ENCODE measurements at places on chromosomes 16 and 17.

DNA sequence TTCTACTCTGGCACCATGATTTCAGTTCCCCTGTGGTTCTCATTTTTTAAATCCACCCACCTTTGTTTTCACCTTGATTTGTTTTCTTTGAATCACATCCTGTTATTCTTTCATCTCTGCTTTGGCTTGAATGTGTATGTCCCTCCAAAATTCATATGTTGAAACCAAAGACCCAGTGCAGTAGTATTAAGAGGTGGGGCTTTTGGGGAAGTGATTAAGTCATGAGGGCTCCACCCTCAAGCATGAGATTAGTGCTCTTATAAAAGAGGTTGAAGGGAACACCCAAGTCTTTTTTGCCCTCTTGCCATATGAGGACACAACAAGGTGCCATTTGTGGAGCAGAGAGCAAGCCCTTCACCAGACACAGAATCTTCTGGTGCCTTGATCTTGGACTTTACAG is 382.3 kb downstream of the SLC39A11 start:
- DNase-seq: no peak

- DNase-seq: no peak
Observed at GRCh38 chr16:48831076-48831722, 221.2 kb upstream of the N4BP1 start.

- no peak for DNase-seq
Observed at GRCh38 chr17:44200478-44201155, 933 bp upstream of the ATXN7L3 start.

- DNase-seq: no peak
Observed at GRCh38 chr17:53792997-53793396, 29.7 kb upstream of the KIF2B start.

GRCh38 chr16:6374821-6375220 is 957.8 kb upstream of the RBFOX1 start:
- DNase-seq: no peak

- no peak for DNase-seq
Observed at GRCh38 chr17:81132770-81133723, 32.3 kb upstream of the PVALEF start.

DNA sequence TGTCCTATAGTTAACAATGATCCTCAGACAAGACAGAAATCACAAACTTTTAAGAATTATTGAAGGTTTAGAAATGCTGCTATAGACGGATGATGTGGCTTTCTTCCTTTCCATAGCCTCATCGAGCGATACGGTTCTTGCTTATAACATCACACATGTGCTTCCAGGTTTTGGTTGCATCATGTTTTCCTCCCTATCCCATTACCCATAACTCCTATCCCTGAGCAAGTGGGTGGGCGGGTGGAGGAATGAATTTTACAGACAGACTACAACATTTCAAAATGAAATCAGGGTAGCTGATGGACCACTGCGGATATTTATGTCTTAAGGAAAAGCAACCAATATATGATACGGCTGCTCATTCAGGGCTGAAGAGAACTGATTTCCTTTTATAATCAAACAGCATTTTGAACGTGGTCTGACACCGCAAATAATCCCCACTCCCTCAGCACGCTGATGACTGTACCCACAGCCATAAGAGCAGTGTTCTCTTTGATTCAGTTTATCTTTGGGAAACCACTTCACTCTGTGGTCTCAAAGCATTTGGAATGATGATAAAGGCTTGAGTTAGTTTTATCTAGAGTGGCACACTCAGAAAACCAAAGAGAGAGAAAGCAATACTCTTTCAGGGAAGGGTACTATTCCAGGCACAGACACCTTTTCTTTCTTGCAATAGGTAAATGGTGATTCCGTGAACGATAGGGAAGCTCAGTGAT is 4.6 kb upstream of the AKTIP start:
- DNase-seq: no peak

DNA sequence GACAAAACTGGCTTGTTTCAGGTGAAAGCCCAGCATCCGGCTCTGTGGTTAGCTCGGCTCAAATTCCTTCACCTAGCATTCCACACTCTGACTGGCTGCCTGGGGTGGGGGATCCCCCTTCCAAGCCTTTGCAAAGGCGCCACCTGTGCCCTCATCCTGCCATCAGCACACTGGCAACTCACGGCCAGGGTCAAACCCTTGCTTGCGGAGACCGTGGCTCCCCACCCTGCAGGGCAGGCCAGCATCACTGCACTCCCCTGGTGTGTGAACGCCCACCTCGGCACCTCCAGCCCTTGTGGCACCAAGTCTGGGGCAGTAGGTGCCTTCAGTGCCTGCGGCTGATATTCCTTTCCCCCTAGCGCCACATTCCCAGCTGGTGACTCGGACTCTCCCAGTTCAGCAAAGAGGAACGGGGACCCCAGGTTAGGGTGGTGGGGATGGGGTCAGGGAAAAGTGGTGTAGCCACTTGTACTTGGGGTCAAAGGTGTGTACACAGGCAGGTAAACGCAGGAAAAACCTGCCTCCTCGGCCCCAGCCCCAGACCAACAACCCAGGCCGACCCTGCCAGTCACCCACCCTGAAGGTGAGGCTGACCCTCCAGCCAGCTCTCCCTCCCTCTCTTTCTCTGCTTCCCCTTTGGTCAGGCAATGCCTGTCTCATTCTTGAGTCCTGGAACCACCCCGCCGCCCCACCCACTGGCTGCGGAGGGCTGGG is 1.1 kb downstream of the FLII start:
- DNase-seq: no peak

GRCh38 chr17:57578608-57579225 is 166.4 kb downstream of the CCDC182 start:
- no peak for DNase-seq

GRCh38 chr16:1280783-1281182 is 24.9 kb downstream of the TPSD1 start:
- DNase-seq: no peak

- DNase-seq: no peak
Observed at GRCh38 chr16:29312835-29313558, 93.5 kb downstream of the NPIPB11 start.

DNA sequence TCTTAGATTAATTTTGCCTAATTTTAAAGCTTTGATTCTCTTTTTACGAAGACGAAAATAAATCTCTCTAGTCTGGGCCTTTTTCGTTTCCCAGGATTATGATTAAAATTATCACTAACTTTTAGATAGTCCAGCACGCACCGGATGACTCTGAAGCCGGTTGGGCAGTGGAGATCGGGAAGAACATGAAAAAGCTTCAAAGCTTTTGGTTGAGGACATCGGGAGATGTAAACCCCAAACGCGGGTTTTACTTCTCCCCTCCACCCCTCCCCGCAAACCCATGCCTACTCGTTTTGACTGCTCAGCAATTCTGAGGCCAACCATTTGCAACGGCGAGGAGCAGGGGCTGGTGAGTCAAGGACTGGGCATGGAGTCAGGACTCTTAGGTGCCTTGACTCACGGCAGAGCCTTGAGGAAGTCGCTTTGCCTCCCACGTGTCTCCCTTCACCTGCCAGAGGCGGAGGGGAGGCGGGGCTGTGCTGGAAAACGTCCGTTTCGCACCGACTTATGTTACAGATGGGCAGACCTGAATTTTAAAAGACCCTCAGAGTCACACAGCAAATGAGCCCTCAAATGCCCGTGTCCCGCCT is 989 bp upstream of the DUSP14 start:
- peak; percentile 67 for DNase-seq

- DNase-seq: no peak
Observed at GRCh38 chr16:2081201-2082084, 33.7 kb downstream of the TSC2 start.

- no peak for DNase-seq
Observed at GRCh38 chr16:64478252-64478906, 643.5 kb downstream of the CDH11 start.

DNA sequence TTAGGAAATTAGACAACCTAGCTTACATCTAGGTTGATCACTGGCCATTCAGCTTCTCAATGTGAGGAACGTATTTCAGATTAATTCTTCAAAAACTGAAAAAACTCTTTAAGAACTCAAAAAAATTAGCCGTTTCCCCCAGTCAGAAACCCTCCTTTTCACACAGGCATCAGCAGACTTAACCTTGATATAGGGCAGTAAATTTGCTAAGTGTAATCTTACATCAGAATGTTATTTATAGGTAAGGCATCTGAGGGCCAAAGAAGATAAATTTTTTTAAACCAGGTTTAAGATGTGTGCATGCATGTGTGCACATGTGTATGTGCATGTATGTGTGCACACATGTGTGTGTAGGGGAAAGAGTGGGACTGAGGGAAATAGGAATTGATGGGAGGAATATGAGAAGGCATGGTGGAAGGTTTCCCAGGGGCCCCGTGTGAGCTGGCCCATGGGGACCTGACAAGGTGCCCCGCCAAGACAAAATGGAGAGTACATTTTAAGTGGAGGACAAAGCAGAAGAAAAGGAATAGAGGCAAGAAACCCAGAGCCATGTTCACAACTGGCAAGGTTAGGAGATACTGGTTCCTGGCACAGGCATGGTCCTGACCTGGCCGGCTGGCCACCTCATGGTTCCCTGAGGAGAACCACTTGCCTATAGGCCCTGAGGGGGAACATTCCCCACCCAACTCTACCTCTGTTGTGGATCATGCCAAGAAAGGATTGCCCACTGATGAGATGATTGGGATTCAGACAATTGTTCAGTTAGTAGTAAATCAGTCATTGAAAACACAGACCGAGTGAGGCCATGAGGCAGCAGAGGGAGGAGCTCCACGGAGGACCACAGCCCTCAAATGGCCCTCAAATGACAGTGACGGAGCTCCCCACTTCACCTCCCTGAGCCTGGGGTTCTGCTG is 33.0 kb downstream of the TEX2 start:
- no peak for DNase-seq

- DNase-seq: no peak
Observed at GRCh38 chr16:88020516-88020885, 69.3 kb downstream of the BANP start.

DNA sequence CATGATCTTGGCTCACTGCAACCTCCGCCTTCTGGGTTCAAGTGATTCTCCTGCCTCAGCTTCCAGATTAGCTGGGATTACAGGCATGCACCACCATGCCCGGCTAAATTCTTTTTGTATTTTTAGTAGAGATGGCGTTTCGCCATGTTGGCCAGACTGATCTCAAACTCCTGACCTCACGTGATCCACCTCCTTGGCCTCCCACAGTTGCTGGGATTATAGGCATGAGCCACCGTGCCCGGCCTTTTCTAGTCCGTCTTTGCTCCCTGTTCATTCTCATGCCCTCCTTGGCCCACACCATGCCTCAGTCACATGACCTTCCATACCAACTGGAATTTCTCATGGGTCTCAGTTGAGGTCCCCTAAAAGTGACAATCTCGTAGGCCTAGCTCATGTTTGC is 86.9 kb downstream of the SNX29 start:
- no peak for DNase-seq

- no peak for DNase-seq
Observed at GRCh38 chr16:75382611-75383010, 50.7 kb downstream of the CFDP1 start.

DNA sequence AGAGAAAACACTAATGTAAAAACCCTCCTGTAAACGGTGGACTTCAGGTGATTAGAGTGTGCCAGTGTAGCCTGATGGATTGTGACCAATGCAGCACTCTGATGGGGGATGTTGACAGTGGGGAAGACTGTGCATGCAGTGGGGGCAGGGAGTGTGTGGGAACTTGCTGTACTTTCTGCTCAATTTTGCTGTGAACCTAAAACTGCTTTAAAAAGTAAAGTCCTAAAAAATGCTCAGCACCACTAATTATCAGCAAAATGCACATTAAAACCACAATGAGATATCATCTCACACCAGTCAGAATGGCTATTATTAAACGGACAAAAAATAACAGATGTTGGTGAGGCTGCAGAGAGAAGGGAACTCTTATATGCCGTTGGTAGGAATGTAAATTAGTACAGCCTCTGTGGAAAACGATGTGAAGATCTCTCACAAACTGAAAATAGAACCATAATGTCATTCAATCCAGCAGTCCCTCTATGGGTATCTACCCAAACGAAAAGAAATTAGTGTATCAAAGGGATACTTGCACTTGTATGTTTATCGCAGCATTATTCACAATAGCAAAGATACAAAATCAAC is 9.7 kb upstream of the ULK2 start:
- no peak for DNase-seq

- no peak for DNase-seq
Observed at GRCh38 chr16:23979441-23979840, 143.7 kb downstream of the PRKCB start.

DNA sequence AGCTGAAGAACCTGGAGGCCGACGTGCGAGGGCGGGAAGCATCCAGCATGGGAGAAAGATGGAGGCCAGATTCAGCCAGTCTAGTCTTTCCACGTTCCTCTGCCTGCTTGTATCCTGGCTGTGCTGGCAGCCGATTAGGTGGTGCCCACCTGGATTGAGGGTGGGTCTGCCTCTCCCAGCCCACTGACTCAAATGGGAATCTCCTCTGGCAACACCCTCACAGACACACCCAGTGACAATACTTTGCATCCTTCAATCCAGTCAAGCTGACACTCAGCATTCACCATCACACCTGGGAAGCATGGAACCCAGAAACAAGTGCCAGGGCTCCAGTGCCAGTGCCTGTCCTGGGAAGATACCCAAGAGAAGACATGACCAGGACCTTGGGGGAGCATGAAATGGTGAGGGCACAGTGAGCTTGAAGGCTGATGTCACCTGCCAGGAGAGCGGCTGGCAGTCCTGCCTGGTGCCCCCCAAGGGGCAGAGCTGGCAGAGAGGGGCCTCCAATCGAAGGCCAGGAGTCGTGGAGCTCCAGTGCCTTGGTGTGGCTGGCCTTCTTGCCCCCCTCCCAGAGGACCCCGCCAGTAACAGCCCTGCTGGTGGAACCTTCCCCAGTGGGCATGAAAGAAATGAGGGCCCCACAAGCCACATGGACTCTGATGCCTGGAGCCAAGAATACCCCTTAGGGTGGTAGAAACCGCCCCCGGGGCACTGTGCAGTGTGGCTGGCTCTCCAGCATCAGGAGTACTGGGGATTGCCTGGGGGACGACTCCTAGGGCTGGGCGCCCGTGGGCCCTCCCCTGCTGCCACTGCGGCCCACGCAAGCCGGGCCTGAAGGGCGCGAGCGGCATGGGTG is 643 bp upstream of the NPB start:
- no peak for DNase-seq

- no peak for DNase-seq
Observed at GRCh38 chr17:67246403-67246652, 1.3 kb upstream of the HELZ start.

DNA sequence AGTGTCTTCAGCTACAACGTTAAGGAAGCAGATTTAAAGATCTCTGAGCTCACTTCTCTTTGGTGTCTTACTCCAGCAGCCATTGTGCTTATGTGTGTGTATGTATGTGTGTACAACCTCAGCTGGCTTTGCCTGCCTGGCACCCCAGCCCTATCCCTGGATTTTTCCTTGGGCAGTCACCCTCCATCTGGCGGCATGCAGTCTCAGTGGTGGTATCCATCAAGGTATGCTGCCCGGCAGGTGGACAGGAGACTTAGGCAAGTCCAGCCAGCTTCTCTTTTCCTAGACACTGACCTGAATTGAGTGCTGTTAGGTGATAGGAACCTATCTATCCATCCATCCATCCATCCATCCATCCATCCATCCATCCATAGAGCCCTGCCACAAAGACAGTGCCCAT is 280.8 kb upstream of the CCL2 start:
- DNase-seq: no peak

- DNase-seq: no peak
Observed at GRCh38 chr17:15268461-15268860, 3.3 kb upstream of the PMP22 start.

Data from activated T-cell treated with anti-CD3 and anti-CD28 coated beads, Interleukin-2, amount 50 U/mL, for 1 hour (primary cell).